ENCODE measurements at places on chromosomes 16 and 17. TPM values are rescaled to one million over a fixed set of nuclear protein-coding genes. Genes with fewer than 3 reads are reported as not detected.

The TBC1D3E gene
- not detected for polyA plus RNA-seq

GRCh38 chr17:61202564-61202963 is 197.1 kb upstream of the TBX2 start:
- no peak for DNase-seq

DNA sequence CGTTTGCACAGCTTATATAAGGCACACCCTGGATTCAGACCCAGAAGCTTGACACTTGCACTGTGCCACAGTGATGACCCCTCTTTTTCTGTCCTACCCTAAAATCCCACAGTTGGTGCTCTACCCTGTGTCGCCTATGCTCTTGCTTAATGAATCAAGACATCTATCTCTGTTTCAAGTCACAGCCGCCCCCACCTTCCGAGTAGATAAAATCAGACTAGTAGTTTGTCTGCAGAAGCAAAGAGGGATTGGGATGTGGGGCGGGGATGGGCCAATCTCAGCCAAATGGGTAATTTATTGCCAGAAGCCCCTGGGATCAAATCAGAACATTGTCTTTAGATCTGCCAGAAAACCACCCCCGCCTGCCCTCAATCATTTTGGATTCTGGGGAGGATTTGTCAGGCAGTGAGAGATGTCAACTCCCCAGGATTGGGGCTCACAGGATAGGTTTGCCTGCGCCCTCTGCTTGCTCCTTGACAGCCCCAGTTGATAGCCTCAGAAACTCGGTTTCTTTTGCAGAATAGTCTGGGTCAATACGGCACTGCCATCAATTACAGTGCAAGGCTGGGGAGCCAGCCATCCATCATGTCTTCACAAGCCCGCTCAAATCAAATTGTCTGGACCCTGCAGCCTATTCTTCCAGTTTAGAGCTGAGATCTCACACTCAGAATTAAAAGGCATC is 520.8 kb downstream of the GRIN2A start:
- no peak for DNase-seq

DNA sequence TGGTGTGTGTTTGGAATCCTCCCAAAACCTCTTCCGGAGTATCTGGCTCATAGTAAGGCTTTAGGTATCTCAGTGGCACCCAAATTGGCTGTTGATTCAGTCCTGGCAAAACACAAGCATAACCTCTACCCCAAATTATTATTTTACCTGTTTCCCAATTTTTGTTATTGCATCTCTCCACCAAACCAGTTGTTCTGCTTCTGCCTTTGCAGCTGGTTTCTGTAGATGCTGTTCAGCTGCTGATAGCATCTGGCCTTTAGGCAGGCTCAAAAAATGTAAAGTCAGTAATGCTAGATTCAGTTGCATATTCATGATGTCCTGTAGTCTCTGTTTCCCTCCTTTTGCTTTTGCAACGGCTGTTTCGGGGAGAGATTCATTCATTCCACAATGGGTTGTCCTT is 33.8 kb downstream of the ATF7IP2 start:
- no peak for DNase-seq

- no peak for DNase-seq
These were observed 7.8 kb downstream of the NUDT16L1 start for GRCh38 chr16:4700997-4701743.

DNA sequence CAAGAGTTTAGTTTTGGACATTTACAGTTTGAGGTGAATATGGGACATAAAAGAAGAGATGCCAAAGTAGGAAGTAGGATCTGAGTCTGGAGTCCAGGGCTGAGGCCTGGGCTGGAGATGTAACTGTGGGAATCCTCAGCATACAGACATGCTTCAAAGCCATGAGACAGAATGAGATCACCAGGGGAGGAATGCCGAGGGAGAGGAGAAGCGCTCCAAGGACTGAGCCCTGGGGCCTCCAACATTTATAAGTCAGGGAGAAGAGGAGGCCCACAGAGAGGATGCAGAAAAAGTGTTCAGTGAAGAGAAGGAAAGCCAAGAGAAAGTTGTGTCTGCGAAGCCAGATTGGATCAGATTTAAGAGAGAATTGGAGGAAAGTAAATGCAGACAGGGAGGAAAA is 277.5 kb upstream of the MYOCD start:
- DNase-seq, result no peak

GRCh38 chr16:31206776-31207175 is 4.2 kb upstream of the PYCARD start:
- DNase-seq, result peak; percentile 79

The NHLRC4 gene
- 0.59 TPM for polyA plus RNA-seq

The TP53TG3B gene
- polyA plus RNA-seq, result not detected

The SPEM3 gene
- not detected for polyA plus RNA-seq

The MPP3 gene
- 1.8 TPM for polyA plus RNA-seq

DNA sequence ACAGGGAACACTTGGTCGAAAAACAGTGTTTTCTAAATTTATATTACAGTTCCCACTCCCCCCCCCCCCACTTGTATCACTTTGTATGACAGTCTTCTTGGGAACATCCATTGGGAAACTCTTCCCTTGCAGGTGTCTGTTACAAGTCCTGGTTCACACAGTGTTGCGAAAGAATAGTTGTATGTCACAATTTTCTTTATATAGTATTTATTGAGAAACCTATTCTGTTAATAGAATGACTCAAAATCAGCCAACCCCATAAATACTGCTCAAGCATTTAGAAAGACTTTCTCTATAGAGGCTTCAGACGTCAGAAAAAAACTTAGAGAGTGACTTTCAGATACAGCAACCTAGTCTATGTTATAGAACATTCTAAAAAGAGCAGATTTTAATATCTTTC is 414.4 kb downstream of the WWOX start:
- DNase-seq, result no peak

- no peak for DNase-seq
These were observed 770 bp downstream of the HBM start for GRCh38 chr16:166375-167121.

The PFAS gene
- 49.4 TPM for polyA plus RNA-seq

The ZDHHC1 gene
- 0.47 TPM for polyA plus RNA-seq

GRCh38 chr17:8413328-8413727 is 15.7 kb upstream of the RNF222 start:
- no peak for DNase-seq

The SLC5A11 gene
- 1.7 TPM for polyA plus RNA-seq

DNA sequence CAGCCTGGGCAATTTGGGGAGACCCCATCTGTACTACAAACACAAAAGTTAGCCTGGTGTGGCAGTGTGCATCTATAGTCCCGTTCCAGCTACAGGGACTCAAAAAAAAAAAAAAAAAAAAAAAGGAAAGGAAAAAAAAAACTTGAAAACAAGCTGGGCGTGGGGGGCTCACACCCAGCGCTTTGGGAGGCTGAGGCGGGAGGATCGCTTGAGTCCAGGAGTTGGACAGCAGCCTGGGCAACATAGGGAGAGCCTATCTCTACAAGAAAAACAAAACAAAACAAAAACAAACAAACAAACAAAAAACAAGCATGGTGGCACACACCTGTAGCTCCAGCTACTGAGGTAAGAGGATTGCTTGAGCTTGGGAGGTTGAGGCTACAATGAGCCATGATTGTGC is 12.9 kb upstream of the CCL17 start:
- no peak for DNase-seq

DNA sequence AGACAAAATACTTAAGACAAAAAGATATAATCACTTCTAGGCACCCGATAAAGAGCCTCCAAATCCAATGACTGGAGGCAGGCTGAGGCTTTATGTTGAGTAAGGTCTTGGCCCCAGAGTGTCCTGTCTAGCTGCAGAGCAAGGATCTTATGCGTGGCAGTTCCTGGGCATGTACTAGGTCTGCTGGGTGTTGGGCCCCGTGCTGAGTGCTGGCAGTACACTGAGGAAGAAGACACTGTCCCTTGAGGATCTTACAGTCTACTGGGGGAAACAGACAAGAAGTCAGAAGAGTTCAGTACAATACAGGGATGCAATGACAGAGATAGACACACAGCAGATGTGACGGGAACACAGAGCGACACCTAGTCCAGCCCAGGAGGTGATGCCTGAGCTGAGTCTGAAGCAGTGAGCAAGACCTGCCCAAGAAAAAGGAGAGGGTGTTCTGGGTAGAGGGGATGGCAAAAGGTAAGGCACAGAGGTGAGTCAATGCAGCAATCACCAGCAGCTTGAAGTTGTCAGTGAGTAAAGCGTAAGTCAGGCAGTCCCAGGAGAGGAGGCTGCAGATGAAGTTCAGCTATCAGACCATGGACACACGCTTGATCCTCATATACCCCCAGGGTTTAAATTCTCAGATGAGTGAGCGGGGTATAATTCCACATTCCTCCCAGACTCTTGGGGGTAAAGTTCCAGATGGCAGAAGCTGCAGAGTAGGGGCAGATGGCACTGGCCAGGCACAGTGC is 18.1 kb downstream of the MAP3K14 start:
- DNase-seq, result no peak

- DNase-seq, result no peak
These were observed 2.2 kb downstream of the ZNF668 start for GRCh38 chr16:31071861-31072260.

Measured in HepG2 (cell line).